Neural crest cell (in vitro differentiated cells): ENCODE measurements at places on chromosomes 1 and 21. TPM values are rescaled to one million over a fixed set of nuclear protein-coding genes. Genes with fewer than 3 reads are reported as not detected.
A peak's percentile ranks its signal among the peaks of the same experiment; 100 is the strongest.

RIMKLA gene
- total RNA-seq: 2.7 and 3.4 TPM in 2 replicates

RNU1-1 gene
- 2,478 and 3,042 TPM in 2 replicates for total RNA-seq

AMIGO1 gene
- total RNA-seq: 6.1 and 7.2 TPM in 2 replicates

FAM78B gene
- 1.2 and 1.5 TPM in 2 replicates for total RNA-seq

PBX1 gene
- total RNA-seq: 68.9 and 71.7 TPM in 2 replicates

SPRR2G gene
- total RNA-seq: not detected in 2 replicates

RGS1 gene
- total RNA-seq: not detected in 2 replicates

GPR161 gene
- total RNA-seq: 47.7 and 48.7 TPM in 2 replicates

CDC42BPA gene
- total RNA-seq: 35.6 and 38.0 TPM in 2 replicates

OR2G6 gene
- not detected in 2 replicates for total RNA-seq

MEGF6 gene
- total RNA-seq: 36.7 and 38.8 TPM in 2 replicates

MX1 gene
- 2.4 and 3.3 TPM in 2 replicates for total RNA-seq

FOXD2 gene
- 17.3 and 19.4 TPM in 2 replicates for total RNA-seq

SH2D5 gene
- 3.2 TPM in 2 replicates for total RNA-seq

RUNX3 gene
- 0.16 TPM in 1 of 2 replicates, not detected in the other for total RNA-seq

PTGER3 gene
- not detected in 2 replicates for total RNA-seq

DNA sequence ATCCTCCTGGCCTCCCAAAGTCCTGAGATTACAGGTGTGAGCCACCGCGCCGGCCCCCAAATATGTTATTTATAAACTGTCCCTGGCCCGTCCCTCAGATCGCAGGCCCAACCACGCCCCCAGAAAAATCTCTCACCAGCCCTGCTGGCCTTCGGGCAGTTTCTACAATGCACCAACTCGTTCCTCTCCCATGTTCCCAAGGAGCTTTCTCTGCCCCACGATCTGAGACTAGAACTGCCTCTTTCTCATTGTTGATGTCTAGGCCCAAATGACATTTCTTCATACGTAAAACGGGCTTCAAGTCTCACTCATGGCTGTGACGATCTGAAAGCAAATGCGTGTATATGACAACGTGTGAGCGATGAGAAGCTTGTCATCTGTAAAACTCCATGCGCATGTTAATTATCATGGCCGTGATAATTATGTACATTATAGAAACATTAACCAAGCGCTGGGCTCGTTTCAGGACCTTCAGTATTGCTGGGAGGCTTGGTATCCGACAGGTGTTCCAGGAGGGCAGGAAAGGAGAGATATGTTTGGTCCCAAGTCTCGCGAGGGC, 748 bp upstream of the NIPAL3 start:
- DNase-seq: no peak

- DNase-seq: no peak
Measured at GRCh38 chr1:240854367-240854766, 242.4 kb upstream of the GREM2 start.

GRCh38 chr1:200909757-200910239, 15.1 kb downstream of the INAVA start:
- no peak for DNase-seq

DNA sequence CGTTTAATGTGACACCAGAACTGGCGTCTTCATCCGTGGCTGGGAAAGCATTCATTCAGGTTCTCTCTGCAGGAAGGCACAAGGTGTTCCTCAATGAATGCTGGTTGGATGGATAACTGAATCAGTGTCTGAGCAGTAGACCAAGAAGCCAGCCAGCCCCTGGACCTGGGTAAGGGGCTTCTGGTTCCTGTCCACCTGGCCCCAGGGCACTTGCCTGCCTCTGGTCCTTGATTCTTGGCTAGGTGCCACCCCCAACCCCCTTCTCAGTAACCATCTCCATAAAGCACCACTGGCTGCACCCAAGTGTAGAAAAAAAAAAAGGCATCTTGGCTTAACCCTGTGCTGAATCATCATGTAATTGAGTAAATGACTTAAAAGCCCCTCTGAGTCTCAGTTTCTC, 59.1 kb downstream of the KCND3 start:
- DNase-seq: no peak

- DNase-seq: no peak
Measured at GRCh38 chr1:41447995-41448770, 36.3 kb downstream of the EDN2 start.

DNA sequence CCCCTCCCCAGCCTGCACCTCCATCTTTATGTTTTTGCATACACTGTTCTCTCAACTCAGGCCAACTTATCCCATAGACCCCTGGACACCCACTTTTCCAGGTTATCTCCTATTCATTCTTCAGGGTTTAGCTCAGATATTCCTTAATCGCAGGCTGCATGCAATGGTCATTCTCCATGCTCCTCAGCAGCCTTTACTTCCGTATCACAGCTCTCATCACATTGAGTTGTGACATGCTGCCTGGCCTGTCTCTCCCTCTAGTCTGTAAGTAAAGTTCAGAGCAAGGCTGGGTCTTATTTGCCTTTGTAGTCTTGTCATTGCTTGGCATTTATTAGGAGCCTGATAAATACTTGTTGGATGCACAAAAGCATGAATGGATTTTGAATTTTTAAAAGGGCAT, 6.9 kb downstream of the DNAJC6 start:
- DNase-seq: no peak

DNA sequence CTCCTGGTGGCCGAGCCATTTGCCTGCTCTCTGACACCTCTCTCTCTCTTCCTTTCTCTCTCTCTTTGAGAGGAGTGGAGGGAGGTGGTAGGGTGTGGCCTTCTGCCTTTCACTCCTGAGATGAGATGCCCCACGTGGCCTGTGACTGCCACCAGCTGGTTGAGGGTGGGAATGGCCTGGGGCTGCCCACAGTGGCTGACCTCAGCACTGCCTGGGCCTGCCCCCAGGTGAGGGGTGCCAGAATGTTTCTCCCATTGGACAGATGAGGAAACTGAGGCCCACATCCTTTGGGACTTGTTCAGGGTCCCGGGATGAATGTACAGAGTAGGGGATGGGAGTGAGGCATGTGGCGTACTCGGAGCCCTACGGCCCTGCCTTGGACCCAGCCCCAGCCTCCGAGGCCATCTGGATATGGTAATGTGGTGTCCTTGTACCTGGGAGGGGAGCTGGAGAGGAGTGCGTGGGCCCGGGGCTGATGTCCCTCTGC, 12.7 kb upstream of the C1orf167 start:
- no peak for DNase-seq

DNA sequence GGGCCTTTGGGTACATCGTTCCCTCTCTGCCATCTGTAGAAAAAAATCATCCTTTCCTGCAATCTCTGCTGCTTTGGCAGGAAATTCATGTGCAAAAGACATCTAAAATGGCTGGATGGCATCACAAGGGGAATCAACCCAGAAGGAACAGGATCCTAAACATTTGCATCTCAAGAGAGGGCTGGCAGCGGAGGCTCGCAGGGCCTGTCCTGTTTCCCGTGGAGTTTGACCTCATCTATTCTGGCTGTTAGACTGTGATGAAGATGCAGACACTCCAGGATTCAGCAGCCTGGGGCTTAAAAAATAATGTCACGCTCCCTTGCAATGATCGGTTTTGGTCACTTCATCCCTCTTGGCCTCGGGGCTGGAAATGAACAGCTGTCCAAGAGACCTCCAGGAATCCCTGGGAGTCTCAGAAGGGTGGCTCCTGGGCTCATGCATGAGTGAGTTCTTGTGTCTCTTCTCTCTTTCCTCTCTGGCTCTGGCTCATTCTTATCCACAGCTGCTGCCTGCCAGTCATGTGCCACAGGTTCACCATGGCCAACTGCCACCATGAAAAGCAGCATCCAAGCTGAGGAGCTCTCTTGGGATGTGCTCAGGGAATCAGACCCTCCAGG, 16.1 kb upstream of the PCP4 start:
- DNase-seq: no peak

- no peak for DNase-seq
Measured at GRCh38 chr1:227192163-227192562, 126.1 kb downstream of the CDC42BPA start.

DNA sequence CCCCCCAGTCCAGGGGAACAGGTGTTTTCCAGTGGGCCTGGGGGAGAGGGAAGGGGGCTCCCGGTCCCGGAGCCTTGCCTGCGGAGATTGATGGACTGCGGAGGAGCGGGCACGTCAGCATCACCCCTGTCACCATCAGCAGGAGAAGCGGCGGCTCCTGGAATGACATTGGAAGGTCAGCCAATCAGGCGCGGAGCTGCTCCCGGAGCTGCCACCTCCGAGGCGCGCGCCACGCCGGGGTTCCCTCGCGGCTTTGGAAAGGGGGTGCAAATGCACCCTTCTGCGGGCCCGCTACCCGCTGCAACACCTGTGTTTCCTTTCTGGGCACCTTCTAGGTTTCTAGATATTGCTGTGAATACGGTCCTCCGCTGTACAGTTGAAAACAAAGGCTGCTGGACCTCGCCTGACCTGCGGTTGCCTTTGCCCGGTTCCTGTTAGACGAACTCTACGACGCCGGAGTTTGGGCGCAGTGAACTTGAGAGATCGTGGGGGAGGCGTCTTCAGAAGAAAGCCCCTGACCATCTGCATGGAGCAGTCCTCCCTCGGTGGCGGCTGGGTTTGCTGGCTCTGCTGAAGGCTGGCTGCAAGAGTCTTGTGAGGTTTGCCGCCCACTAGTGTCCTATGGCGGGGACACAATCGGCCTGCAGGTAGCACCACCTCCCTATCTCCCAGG, 5.3 kb downstream of the DSCAM start:
- DNase-seq: peak; percentile 57

DNA sequence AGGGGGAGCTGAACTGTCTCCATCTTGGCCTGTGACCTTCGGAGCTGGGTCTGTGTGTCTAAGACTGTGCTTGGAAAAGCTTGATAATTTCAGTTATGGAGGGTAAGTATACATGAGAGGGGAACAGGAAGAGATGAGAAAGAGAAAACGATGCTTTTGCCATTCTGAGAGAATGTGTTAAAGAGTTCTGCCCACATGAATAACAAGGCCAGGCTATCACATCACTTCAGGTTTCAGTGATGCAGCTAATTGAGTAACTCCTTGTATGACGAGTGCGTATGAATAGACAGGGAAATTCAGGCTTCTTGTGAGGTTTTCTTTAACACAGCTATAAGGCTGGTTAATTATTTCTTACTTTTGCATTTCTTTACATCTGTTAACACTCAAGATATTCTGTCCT, 81.0 kb downstream of the PLPPR5 start:
- no peak for DNase-seq

GRCh38 chr1:192907545-192908243, 98.9 kb downstream of the RGS2 start:
- DNase-seq: no peak

- peak; percentile 41 for DNase-seq
Measured at GRCh38 chr1:149942207-149942606, 5.5 kb upstream of the MTMR11 start.

DNA sequence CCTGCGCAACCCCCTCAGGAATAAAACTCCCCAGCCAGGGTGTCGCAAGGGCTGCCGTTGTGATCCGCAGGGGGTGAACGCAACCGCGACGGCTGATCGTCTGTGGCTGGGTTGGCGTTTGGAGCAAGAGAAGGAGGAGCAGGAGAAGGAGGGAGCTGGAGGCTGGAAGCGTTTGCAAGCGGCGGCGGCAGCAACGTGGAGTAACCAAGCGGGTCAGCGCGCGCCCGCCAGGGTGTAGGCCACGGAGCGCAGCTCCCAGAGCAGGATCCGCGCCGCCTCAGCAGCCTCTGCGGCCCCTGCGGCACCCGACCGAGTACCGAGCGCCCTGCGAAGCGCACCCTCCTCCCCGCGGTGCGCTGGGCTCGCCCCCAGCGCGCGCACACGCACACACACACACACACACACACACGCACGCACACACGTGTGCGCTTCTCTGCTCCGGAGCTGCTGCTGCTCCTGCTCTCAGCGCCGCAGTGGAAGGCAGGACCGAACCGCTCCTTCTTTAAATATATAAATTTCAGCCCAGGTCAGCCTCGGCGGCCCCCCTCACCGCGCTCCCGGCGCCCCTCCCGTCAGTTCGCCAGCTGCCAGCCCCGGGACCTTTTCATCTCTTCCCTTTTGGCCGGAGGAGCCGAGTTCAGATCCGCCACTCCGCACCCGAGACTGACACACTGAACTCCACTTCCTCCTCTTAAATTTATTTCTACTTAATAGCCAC, 696 bp downstream of the TGFB2 start:
- peak; percentile 41 for DNase-seq

GRCh38 chr1:94787691-94788090, 32.5 kb upstream of the SLC44A3 start:
- DNase-seq: no peak

DNA sequence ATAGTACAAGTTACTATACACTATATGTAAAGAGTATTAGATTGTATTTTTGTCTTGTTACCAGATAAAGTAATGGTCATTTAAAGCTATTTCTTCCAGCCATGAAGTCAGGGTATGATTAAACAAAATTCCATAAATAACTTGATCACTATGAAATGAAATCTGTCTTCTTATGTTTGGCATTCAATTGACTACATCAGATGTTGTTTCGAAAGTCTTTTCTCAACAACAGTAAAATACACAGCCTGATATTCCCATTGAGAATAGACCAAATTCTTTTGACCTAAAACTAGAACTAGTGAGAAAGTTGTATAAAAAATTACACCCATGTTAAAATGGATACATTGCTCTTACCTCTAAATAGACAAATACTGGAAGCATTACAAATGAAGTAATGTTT, 134.6 kb upstream of the ADAMTS5 start:
- DNase-seq: no peak

DNA sequence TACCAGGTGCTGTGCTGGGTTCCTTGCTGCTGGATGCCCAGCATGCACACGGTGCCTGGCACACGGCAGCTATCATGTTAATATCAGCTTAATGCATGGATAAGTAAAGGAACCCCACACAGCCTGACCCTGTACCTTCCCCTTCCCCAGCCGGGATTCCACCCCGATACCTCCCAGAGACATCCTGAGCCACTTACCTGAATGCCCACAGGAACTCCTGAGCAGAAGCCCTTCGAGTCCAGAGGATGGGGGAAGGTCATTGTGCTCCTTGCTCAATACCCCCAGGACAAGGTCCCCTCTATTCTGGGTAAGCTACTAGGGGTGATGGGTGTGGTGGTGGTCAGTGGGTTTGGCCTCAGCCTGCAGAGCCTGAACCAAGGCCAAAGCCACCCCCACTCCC, 1.4 kb downstream of the FAM131C start:
- DNase-seq: no peak

DNA sequence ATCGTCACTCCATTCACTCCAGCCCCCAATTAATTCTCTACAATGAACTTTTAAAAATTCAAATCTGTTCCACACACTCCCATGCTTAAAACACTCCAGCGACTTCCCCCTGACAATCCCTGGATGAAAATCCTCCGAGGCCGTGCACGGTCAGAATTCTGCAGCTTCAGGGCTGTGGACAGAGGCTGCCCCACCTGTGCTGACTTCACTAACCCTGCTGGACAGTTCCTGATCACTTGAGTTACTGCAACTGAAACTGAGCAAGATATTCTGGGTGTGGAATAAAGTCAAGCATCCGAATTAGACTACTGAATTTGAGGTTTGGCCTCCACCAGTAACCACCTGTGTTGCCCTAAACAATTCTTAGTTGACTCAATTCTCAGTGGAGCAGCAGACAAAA, 1.0 kb upstream of the JAK1 start:
- DNase-seq: no peak
